ENCODE measurements at places on chromosomes 2 and 18.

- DNase-seq = no peak
These were observed 11.1 kb downstream of the EML4 start for GRCh38 chr2:42180300-42180699.

DNA sequence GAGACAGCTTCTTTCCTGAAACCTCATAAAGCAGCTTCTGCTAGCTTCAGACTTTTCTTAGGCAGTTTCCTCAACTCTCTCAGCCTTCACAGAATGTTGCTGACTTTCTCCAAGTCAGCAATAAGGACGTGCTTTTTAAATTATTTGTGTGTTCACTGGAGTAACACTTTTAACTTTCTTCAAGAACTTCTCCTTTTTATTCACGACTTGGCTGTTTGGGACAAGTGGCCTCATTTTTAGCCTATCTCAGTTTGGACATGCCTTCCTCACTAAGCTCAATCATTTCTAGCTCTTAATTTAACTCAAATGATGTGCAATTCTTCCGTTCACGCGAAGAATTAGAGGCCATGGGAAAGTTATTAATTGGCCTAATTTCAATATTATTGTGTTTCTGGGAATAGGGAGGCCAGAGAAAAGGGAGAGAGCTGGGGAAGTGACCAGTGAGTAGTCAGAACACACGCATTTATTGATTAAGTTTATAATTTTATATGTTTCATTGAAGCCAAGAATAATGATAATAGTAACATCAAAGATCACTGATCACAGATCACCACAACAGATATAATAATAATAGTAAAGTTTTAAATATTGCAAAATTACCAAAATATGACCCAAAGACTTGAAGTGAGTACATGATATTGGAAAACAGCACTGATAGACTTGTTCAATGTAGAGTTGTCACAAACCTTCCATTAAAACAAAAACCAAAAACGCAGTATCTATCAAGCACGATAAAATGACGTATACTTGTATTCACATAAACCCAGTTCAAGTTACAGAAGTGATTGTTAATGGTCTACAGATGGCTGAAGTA lies 4.8 kb downstream of the REG1A start:
- DNase-seq = no peak

- no peak for DNase-seq
These were observed 43.3 kb downstream of the CACNB4 start for GRCh38 chr2:152055366-152056108.

DNA sequence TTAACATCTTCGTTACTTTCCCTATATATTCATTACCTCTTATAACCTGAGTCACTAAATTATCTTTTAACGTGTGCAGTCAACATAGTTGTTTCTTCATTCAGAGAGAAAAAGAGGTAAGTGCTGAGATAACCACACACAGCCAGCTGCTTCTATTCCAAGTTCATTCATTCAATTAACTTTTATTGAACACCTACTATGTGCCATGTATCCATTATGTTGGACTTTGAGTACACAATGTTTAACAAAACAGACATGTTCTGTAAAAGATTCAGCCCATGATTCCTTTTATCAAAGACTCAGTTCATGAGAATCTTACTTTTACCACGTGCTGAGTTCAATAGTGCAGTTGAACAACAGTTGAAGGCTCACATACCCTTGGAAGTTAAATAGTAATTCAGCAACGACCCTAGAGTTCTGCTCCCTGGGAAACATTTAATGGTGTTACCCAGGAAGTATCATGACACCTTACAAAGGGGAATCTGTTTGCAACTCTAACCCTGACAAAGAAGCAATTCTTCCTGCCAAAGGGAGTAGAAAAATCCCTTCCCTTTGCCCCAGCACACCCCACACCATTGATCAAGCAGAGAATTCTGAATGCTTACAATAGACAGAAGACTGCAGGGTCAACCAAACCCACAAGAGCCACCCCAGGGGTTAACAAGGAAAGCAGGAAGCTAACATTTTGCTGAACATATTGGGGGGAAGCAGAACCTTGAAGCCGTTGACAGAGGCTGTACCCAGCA lies 595.8 kb downstream of the STK39 start:
- DNase-seq = no peak

DNA sequence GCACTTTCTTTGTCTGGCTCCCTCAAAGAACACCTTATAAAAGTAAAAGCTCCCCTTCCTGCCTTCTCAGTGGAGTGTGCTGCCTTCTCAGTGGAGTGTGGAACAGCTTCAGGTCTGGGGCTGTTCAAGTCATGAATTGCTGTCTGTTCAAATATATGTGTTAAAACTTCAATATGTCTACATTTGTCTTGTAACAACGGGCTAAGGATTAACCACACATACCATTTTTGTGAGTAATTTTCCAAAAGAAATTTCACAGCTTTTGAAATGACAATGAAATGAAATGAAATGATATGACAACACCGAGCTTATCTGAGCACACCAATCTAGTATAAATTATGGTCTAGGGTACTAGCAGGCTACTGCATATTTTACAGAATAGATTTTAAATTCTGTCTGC lies 42.9 kb downstream of the CABYR start:
- no peak for DNase-seq

DNA sequence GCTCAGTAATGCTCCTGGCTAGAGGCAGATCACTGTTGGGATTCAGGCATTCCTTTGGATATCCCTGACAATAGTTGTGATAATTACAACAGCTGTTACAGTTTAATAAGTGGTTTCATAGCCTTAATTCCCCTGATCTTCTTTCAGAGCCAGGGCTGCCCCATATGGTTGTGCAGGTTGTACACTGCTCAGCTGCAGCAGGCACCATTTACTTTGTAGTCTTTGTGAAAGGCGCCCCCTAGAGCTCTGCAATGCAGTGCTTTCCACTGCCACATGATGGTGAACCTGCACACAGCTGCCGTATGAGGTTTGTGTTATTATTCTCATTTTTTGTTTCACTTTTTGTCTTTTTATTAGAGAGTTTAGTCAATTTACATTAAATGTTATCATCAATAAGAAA lies 239.1 kb downstream of the KCNS3 start:
- DNase-seq = no peak

Measured in coronary artery (tissue), 2 donors.